ENCODE measurements at places on chromosomes 2 and 18.

- DNase-seq = no peak
These were observed 41.5 kb upstream of the CAB39 start for GRCh38 chr2:230671117-230671516.

- no peak for DNase-seq
These were observed 266.3 kb upstream of the ACVR2A start for GRCh38 chr2:147578529-147578928.

- no peak for DNase-seq
These were observed 233.4 kb upstream of the CNTNAP5 start for GRCh38 chr2:123791684-123792083.

DNA sequence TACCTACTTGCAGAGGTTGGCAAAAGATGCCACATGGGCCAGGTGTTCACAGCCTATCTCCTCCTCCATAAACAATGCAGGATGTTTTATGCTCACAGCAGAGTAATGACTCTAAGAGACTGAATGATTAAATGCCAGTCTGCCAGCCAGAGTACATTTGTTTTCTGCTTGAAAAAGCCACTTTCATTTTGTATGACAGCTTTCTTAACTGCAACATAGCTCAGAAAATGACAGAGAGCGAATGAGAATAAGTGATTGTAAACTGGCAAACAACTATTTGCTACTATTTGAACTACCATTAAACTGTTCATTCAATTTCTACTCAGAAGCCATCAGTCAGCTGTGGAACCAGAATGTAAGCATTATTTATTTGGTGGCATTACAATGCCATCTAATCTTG lies 50.6 kb upstream of the DCC start:
- no peak for DNase-seq

GRCh38 chr2:156110890-156111289 lies 221.6 kb downstream of the NR4A2 start:
- DNase-seq = peak; percentile 5

DNA sequence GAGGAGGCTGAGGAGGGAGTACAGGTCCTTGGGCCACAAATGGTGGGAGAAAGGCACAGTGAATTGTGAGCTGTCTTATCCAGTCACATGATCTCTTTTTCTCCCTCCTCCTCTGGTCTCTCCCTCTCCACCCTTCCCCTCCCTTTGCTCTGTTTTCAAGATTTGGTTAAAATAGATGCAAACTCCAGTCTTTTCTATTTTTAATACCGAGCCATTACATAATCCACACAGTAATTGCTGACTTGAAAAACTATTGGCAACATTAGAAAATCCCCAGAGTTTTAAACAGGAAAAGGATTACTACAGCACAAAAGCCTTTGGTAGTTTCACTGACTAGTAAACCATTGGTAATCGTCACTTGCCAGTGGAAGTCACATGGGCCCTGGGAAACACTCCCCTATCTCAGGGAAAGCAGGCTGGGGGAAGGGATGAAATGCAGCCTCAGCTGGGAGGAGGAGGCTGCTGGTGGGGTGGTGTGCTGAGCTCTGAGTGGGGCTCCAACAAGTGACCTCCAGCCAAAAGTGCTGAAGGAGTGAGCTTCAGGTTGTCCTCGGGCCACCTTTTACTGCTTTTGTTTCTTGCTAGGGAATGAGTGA lies 57.4 kb upstream of the PCBP1 start:
- DNase-seq = no peak

DNA sequence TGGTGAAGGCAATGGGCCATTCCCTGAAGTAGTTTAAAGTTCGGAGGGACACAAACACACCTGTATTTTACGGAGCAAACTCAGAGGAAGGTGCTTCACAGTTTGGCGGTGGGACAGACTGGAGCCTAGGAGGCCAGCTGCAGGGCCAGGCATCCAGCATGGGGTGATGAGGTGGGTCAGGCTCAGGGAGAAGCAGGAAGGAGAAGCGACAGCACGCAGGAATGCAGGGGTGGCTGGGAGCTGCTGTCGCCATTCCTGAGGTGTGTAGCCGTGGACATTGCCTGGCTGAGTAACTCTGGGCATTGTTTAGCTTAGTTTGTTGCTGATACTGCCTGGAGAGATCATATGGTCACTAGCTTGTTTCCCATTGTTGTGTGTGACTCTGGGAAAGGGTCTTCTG lies 35.8 kb upstream of the METTL21A start:
- no peak for DNase-seq

- DNase-seq = peak; percentile 29
These were observed 42.0 kb upstream of the EDAR start for GRCh38 chr2:109030870-109031475.

- DNase-seq = no peak
These were observed 75.2 kb upstream of the SLC14A2 start for GRCh38 chr18:45540125-45540524.

DNA sequence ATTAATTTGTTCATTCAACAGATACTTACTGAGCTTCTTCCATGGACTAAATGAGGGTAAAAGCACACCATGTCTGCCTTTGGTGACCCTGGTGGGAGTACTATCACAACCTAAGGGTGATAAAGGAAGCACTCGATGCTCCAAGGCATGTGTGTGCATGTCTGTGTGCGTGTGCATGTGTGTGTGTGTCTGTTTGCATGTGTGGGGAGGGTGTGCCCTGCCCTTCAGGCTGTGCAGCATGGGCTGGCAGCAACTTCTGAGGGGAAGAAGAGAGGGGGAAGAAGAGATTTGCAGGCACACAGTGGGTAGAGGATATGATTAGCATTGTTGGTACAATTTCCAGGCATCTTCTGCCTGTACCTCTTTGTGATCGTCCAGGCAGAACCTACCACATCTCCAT lies 121.6 kb downstream of the ACOXL start:
- no peak for DNase-seq

- DNase-seq = peak; percentile 74
These were observed at the start of the genes DOK1 and LOXL3 for GRCh38 chr2:74553892-74554819. DOK1 (plus strand) TSS chr2:74554720; CDS start chr2:74554755, 35 bp downstream. LOXL3 (minus strand) TSS chr2:74553942; CDS start chr2:74552634, 1,308 bp downstream.

GRCh38 chr2:226661789-226662545 lies 137.7 kb downstream of the IRS1 start:
- no peak for DNase-seq

- no peak for DNase-seq
These were observed 464 bp downstream of the COL4A4 start for GRCh38 chr2:227163485-227163997.

- no peak for DNase-seq
These were observed 43.3 kb downstream of the LRRFIP1 start for GRCh38 chr2:237670641-237671040.

DNA sequence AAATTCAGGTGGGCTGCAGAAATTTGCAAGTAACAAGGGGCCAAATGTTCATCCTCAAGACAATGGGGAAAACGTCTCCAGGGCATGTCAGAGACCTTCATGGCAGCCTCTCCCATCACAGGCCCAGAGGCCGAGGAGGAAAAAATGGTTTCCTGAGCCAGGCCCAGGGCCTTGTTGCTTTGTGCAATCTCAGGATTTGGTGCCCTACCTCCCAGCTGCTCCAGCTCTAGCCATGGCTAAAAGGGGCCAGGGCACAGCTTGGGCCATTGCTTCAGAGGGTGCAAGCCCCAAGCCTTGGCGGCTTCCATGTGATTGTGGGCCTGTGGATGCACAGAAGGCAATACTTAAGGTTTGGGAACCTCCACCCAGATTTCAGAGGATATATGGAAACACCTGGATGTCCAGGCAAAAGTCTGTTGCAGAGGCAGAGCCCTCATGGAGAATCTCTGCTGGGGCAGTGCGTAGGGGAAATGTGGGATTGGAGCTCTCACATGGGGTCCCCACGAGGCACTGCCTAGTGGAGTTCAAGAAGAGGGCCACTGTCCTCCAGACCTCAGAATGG lies 29.2 kb downstream of the RPRD1A start:
- no peak for DNase-seq

DNA sequence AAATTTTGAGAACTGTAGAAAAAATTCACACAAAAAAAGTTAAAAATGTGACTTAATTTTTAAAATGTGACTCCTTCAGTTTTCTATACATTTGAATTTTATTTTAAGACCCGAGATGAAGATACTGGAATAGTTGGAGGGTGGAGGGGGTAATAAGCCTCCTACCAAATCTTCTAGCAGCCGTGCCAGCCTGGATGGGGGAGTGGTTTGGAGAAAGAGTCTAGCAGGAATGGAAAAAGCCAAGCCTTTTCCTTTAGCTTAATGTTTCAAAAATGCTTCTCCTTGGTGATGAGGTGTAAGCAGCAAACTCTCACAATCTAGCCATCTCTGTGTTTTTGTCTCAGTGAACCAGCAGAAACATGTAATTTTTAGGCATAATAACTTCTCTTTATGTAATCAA lies 14.7 kb downstream of the CASP8 start:
- no peak for DNase-seq

DNA sequence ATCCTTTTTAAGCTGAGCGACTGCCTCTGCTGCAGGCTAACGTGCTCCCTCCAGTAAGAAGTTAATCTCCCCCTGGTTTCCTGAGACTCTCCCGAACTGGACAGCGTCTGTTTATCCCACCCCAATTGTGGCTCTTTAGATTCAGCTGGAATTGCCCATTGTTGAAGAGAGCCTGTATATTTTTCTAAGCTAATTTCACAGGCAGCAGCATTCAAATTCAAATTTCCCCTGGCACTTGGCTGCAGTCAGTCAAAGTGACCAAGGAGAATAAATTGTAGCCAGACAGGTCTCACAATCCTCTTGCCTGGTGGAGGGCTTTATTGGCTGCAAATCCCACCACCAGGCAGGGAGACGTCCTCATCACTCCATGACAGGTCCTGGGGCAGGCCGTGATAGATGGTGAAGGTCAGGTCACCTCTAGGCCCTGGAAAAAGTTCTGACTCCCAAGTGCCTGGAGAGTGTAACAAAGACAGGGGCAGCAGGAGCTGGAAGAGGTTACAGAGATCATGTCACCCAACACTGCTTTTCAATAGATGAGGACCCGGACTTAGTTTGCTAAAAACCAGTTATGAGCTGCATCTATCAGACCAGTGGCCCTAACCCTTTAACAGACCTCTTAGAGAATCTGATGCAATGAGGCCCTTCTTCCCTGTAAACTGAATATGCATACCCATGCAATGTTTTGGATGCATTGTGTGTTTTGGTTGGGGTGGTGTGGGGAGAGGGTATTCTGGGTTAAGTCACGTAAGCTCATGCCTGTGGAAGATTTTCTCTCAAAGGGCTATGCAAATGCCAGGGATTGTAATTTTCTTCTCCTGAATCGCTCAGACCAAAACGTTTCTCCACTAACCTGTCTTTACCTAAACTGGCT lies 32.3 kb upstream of the C18orf32 start:
- no peak for DNase-seq

DNA sequence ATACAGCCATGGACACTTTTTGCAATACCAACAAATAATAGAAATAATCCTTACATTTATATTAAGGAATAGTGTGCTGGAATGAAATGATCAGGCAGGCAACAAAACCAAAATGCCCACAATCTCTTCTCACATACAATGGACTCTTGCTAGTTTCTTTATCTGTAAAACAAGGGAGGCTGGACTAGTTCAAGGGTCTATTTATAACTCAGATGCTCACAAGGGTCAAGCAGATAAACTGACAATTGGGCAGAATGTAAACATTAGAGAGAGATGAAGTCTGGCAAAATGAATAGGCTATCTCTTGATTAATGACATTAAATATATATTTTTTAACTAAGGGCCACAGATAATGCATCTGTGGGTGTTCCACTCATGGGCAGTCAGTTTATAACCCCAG lies 11.4 kb downstream of the PPIL3 start:
- no peak for DNase-seq

DNA sequence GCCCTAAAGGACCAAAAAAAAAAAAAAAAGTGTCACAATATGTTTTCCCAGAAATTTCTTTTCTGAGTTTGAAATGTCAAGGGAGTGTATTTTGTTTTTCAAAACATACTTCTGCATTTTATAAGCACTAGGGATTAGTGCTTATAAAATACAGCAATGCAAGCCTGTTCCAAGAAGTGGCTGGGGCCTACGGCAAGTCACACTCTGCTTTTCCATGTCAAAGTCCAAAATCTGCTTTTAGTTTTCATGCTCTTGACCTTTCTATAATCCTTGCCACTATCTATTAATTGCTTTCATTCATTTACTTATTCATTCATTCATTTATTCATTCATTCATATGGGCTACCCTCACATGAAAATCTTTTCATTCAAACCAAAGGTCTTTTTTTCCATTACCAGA lies 100.1 kb upstream of the UXS1 start:
- no peak for DNase-seq

DNA sequence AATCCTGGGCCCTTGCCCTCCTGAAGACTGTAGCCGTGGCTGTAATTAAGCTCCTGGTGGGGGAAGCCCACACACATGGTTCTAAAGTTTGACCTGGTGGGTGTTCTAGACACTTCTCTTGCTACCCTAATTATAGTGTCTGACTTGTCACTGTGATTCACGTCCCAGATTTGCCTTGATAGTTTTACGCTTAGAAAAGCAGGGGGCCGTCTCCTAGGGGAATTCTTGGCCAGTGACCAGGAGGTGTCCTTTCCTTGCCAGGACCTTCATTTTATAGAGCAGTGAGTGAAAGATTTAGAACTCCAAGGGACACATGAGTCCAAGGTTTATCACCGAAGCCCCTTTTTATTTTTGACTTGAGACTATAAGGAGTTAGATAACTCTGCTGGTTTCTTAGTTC lies 9.0 kb downstream of the TMEM214 start:
- no peak for DNase-seq

DNA sequence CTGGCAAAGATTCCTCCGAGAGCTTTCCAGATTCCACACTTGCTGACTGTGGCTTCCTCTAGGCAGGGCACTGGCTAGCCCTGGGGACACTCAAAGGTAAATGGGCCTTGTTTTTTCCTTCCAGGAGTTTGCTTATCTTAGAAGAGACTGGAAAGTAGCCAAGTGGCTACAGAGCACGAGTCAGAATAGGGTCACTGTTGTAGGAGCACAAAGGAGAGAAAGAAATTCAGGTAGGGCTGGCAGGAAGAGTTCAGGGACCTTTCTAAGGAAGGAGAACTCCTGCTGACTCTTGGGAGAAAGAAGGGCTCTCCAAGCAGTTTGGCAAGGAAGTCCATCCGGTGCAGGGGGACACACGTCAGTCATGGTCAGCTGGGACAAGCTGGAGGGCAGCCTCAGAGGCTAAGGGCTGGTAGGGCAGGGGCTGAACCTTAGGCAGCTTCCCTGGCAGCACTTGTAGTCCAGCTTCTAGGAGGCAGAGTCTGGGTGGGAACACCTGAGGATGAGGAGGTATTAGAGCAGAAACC lies 39.5 kb downstream of the NIFK start:
- DNase-seq = no peak

GRCh38 chr2:12070153-12070552 lies 323.7 kb downstream of the LPIN1 start:
- DNase-seq = no peak

GRCh38 chr2:56231361-56231760 lies 47.6 kb downstream of the CCDC85A start:
- no peak for DNase-seq

GRCh38 chr2:158312981-158313380 lies 143.6 kb downstream of the CCDC148 start:
- DNase-seq = no peak

DNA sequence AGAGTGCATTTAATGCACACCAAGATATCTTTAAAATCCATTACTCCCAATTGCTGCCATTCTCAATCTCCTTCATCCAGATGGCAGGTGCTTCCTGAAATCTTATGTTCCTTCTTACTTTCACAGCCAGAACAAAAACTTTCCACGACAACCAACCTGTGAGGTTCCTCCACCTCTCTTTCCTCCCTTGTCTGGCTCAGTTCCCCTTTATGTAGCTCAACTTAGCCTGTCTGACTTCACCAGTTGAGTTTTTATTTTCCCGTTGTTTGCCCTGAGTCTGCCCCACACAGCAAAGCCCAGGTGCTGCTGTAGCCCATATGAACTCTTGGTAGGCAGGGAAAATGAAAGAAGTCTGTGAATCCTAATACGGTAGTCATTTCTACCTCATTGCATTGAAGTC lies 112.5 kb downstream of the MREG start:
- no peak for DNase-seq
